ENCODE measurements at places on chromosomes 7 and 10. TPM values are rescaled to one million over a fixed set of nuclear protein-coding genes. Genes with fewer than 3 reads are reported as not detected.

The TFEC gene
- not detected for total RNA-seq

The KCP gene
- 9.9 TPM for total RNA-seq

The FOXI2 gene
- not detected for total RNA-seq

DNA sequence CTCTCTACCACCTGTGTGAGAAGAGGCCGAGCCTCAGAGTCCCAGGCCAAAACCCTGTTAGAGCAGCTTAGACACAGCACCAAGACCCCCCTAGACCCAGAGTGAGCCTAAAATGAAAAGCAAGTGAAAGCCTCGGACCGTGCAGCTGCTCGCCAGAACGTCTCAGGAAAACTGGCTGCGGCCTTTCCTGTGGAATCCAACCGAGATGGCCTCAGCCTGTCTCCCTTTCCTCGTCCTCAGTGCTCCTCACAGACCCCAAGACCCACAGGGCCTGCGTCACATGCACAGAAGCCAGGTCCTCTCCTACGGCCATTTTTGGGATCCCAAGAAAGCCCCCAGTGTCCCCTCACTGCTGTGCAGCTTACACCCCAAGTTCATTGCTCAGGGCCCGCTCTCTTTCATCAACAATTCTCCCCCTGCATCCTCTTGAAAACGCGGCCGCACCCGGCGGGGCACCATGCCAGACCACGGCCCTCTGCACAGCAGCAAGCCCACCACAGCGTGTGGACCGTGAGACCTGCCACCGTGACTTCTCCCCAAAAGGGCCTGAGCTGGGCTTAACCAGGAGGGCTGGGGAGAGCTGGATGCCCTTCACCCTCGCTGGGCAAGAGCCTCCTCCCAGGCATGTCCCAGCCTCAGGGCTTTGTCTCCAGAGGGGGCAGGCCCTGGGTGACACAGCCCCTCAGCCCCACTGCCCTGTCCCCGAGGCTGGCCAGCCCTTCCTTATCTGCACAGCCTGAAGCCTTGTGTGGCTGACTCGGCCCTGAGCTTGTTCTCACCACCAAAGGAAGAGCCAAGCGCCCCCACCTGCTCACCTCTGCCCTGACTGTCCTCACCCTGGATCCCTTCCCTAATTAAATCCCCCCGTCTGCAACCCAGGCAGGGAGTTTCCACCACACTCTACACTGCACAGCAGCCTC, 142.9 kb downstream of the PTPRN2 start:
- no peak for DNase-seq

GRCh38 chr10:126904818-126905701, at the start of gene DOCK1:
Gene DOCK1 (plus strand): TSS chr10:126905428. CDS start chr10:126905518, 90 bp downstream.
- peak; percentile 52 for DNase-seq

DNA sequence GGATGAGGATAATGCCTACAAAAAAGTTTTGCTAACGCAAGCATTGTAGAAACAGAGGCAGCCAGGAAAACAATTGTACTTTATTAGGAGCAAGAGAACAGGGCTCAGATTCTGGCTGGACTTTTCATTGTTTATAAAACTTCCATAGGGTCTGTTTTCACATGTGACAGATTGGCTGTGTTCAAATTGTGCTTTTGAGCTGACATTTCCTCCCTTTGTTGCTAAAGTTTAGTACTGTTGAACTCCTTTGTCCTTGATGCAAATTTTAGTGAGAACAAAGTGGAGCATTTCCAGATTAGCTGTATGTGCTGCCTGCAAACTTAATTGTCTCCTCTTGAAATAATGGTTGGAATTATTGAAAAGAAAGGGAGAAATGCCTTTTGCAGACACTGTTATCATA, 221.0 kb upstream of the FZD1 start:
- no peak for DNase-seq

DNA sequence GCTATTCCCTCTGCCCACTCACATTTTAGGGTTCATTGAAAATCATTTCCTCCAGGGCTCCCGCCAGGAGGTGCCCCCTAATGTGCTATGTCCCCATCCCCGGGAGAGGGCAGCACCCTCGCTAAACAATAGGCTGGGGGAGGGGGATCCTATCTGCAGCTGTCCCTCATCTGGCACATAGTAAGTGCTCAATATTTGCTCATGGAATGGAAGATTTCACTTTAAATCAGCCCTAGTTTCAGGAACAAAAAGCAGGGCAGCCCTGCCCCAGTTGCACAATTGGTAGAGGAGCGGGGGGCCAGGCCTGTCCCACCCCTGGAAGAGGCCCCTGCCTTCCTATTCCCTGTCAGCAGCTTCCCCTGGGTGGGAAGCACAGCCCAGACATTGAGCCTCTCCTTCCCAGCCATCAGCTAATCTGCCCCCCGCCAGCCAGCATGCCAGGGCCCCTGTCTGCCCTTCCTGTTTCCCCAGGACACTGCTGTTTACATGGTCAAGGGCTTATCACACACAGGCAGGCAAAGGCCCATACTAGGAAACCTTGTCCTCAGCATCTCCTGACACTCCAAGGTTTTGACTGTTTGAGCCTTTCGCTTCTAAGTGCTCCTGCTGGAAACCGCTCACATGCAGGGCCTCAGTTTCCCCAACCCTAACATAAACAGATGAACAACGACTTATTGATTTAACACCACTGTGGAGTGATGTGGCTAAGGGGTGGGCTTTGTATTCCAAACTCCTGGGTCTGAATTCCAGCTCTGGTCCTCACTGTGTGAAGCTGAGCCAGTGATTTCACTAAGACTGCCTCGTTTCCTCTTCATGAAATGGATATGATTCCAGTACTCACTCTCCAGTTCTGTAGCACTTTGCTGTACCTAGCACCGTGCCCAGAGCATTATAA, 130.7 kb upstream of the ZMIZ1 start:
- DNase-seq: no peak

Measured in PC-9 (cell line).